ENCODE measurements at places on chromosomes 4 and X. TPM values are rescaled to one million over a fixed set of nuclear protein-coding genes. Genes with fewer than 3 reads are reported as not detected.

Gene SSX4B
- total RNA-seq: not detected

Gene SLC10A7
- 14.5 TPM for total RNA-seq

Gene MAGED2
- total RNA-seq: 44.0 TPM

Gene SLC34A2
- not detected for total RNA-seq

Gene PABPC5
- total RNA-seq: not detected

Gene TMEM164
- total RNA-seq: 21.8 TPM

Gene TCP11X2
- total RNA-seq: not detected

Gene LIN54
- total RNA-seq: 10.4 TPM

Gene CXorf49
- total RNA-seq: not detected

Gene NPY2R
- not detected for total RNA-seq

Gene COL25A1
- total RNA-seq: not detected

DNA sequence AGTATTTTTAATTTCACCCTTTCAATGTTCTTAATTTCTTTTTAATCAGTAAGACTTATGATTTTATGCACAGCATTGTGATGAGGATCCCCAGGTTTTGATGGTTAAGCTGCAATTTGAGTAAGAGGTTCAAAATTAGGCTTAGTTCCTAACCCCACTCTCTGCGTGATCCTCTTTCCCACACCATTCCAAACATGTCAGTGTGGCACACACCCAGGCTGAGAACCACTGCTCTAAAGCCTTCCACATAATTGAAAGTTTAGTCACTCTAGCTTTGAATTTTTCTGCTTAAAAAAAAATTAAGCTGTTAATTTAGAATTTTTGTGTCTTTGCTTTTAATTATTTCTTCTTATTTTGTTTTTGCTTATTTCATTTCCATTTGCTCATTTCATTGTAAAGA is 68.8 kb upstream of the SLC7A11 start:
- DNase-seq: no peak

- peak; percentile 14 for DNase-seq
These were observed 2375.8 kb upstream of the TENM3 start for GRCh38 chr4:179867300-179867878.

DNA sequence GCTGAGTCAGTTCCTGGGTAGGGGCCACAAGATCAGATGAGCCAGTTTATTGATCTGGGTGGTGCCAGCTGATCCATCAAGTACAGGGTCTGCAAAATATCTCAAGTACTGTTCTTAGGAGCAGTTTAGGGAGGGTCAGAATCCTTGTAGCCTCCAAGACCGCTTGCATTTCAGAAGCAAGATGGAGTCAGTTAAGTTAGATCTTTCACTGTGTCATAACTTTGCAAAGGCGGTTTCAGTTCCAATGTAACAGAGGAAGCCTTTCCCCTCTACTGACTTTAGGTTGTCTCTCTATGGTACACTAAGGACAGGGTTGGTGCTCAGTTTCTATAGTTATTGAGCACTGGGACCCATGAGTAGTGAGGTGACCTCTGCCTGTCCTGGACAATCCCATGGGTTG is 127.3 kb upstream of the WDR1 start:
- no peak for DNase-seq

- DNase-seq: no peak
These were observed 42.8 kb downstream of the OSTC start for GRCh38 chr4:108693211-108693610.

DNA sequence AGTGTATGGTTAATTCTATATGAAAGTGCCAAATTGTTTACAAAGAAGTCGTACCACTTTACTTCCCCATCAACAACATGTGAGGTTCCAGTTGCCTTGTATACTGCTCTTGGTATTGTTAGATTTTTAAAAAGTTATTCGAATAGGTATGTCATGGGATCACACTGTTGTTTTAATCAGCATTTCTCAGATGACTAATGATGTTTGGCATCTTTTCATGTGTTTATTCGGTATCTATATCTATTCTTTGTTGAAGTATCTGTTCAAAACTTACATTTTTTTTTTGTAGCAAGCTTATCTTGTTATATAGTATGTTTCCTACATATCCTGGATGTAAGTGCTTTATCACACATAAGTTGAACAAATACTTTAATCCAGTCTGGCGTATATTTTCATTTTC is 99.4 kb upstream of the MAB21L2 start:
- no peak for DNase-seq

DNA sequence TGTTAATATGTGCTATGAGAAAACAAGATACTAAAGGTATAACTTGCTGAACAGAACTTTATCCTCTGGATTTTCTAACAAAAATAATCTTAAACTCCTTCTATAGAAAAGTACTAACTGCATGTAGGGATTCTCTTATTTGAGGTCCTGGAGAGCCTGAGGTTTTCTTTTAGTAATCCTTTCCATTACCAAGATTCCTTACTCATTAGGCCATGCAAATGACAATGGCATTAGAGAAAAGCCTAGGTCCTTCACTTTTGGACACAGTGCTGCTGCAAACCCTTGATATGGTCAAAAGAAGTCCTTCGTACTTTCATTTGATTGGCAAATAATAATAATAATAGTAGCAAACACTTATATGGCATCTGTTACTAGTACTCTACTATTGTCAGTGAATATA is 3.2 kb downstream of the MMRN1 start:
- no peak for DNase-seq

DNA sequence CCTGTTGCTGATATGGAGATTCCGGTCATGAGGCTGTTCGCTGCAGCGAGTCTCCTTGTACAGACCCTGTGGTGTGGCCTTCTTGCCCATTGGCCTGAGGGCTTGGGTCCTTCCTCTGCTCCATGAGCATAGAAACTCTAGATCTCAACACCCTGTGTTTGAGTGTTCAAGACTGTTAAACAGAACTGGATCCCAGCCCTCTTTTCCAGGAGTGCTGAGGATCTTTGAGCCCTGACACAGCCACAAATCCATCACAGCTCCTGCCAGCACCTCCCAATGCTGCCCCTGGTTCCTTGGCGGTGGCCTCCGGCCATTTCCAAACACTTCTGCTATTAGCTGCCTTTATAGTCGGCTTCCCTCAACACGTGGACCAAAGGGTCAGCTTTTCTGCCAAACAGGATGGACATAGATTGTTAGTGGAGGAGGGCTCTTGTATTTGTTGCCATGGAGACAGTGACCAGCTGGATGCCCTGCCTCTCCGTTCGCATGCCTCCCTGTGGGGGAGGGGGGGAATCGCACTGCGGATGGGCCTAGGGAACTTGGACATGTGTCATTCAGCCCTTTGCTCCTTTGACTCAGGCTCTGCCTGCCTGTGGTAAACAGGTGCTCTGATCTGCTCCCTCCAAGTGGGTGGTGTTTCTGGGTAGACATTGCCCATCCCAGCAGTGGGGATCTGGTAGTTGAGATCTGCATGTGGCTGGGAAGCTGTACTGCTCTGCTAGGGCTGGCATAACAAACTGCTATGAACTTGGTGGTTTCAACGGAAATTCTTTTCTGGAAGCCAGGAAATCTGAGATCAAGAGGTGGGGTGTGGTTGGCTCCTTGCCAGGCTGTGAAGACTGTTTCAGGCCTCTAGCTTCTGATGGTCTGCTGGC is 6.9 kb upstream of the WDR1 start:
- DNase-seq: no peak

GRCh38 chr4:75634951-75635350 is 4.6 kb upstream of the CDKL2 start:
- DNase-seq: no peak

- no peak for DNase-seq
These were observed 6.9 kb downstream of the SORCS2 start for GRCh38 chr4:7199129-7199725.

- DNase-seq: no peak
These were observed 2.4 kb upstream of the PKD2 start for GRCh38 chr4:88005076-88005475.

DNA sequence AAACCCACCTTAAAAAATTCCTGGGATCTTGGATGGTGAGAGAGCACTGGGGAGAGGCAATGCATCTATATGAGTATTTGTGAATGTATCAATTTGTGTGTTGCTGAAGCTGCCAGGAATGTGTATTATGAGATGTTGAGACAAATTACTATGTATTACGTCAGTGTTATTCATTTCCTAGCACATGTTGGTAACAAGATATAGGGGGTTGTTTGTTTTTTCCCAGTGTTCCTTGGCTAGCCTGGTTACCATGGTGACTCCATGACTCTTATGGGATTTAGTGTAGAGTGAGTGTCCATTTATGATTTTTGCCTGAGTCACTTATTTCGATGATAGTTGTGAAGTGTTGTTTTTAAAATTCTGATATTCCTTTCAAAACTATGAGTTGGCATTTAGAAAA is 65.6 kb downstream of the RAB40A start:
- no peak for DNase-seq

DNA sequence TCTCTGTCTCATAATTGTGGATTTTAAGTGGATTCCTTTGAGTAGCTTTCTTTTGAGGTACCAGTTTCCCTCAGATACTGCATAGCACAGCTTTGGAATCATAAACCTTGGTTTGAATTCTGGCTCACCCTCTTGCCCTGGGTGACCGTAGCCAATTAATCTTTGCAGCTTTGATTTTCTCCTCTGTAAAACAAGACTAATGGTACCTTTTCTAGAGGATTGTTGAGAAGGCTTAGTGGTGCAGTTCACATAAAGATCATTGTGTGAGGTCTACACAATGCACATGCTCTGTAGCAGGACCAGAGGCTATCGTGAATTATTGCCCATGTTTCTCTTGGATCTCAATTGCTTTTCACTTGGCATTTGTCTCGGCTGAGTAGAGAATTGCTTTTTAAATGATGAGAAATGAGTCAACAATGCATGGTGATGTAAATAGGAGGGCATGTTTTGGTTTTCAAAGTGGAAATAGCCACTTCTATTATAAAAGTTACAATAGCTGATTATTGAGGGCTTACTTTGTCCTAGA is 47.9 kb downstream of the TMEM131L start:
- DNase-seq: no peak

- no peak for DNase-seq
These were observed 6.2 kb upstream of the CXCL13 start for GRCh38 chr4:77599378-77599777.

DNA sequence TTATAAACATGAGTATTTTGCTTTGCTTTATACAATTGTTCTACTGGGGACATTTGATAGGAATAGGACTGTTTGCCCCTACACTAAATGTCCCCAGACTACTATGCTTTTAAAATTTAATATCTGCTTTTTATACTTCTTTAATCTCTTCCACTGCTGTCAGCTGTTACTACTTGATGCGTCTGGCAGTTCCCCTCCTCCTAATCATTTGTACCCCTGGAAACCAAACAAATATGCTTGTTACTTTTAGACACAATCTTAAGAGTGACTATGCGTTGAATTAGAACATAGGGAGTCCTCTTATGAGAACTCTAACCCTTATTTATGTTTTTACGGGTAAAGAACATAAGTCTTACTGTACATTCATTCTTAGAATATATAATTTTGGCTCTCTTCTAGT is 145.7 kb downstream of the EDA start:
- DNase-seq: no peak

DNA sequence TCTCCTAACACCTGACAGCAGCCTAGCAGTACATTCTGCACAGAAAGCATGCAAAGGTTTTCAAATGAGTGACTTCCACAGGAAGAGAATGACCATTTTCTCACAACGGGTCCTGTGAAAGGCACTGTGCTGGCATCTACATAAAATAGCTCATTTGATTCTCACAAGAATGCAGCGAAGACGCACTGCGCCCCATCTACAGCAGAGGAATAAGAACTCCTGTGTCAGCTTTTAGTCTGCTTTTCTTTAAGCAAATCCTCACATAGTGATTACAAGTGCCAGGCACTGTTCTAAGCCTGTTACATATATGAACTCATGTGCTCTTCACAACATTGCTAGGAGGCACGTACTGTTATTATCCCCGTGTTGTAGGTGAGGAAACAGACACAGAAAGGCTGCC is 62.5 kb downstream of the AFAP1 start:
- no peak for DNase-seq

GRCh38 chrX:140503714-140504351 is 1.0 kb downstream of the SOX3 start:
- DNase-seq: no peak

- no peak for DNase-seq
These were observed 43.8 kb downstream of the GLRA2 start for GRCh38 chrX:14573161-14573560.

DNA sequence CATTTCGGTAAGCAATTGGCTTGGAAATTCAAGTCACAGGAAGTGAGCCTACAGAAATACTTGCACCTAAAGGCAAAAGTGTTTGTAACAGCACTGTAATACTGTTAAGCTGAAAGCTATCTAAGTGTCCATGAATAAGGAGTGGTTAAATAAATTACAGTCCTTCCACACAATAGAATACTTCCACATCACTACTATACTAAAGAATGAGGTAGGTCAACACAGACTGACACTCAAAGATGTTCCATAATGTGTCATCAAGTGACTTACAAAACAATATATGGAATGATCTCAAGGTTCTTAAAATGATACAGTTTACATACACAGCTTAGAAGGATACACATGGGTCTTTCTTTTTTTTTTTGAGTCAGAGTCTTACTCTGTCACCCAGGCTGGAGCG is 27.0 kb downstream of the SLC10A6 start:
- DNase-seq: no peak

DNA sequence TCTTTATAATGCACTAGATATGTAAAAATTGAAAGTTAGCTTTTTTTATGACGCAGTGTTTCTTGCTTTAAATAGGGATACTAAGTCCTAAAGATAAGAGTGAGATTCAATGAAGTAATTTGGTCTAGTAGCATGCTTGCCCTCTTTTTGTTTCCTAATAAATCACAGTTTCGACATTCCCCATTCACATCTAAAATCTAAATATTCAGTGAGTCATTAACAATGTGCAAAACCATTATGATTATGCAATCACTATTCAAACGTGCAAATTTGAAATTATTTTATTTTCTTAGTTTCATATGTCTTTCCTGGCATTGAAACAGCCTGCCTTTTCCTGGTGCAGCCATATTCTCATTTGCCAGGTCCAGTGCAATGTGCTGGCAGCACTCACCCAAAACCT is 1350.5 kb upstream of the PABPC4L start:
- DNase-seq: no peak

DNA sequence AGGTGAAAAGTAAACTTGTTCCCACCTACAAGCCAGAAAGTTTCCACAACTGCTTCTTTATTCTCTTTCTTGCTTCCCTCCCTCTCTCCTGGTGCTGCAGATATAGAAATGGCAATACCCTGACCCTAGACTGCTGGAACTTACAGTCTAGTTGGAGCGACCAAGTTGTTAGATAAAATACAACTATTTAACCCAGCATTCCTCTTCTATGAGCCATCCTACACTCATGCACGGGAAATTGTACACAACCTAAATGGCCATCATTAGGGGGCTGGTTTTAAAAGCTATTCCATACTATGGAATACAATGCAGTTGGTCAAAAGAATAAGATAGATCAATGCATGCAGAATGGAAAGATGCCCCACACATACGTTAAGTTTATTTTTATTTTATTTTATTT is 41.1 kb downstream of the PJA1 start:
- no peak for DNase-seq

Measured in activated B cell treated with CpG ODN at 0.5 μM for 24 hours (primary cell).